ENCODE measurements at places on chromosomes 1 and 21. TPM values are rescaled to one million over a fixed set of nuclear protein-coding genes. Genes with fewer than 3 reads are reported as not detected.

DNA sequence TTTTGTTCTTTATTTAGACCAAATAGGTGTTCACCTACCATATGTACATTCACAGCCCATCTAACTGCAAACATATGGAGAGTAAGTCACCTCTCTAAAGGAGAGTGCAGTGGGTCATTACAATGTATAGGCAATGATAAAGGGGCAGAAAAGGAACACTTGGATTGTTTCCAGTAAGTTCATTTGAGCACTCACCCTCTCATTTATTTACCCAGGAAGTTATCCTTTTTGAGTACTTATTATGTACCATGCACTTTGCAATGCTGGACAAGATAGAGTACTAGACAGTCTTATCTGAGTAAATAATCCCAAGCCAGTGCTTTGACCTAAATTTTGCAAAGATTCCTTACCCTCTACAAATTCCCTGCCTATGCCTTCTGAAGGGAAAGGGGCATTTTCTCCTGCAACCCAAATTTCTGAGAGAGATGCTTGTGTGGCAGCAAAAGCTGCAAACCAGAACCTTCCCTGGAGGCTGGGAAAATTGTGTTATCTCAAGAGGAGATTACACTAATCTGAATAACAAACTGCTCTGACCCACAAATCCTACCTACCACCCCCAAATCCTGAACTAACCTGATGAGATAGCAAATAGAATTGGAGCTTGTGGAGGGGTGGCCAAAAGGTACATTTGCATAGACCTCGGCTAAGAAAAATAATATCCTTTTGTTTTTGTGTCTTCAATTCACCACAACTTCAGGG lies 18.6 kb upstream of the RGS8 start:
- H3K36me3 ChIP-seq = no peaks in the 10 kb centered on the region
- no peak overlapping the region for H3K4me3 ChIP-seq
- H3K27ac ChIP-seq = no peak overlapping the region
- peaks cover 17% of the 10 kb centered on the region for H3K4me1 ChIP-seq
- no peaks in the 10 kb centered on the region for H3K27me3 ChIP-seq

The AMIGO1 gene
- 16.6 TPM for total RNA-seq

- H3K27me3 ChIP-seq = no peaks in the 10 kb centered on the region
- no peak for DNase-seq
- H3K36me3 ChIP-seq = no peaks in the 10 kb centered on the region
- H3K4me1 ChIP-seq = peaks cover 36% of the 10 kb centered on the region
- no peak overlapping the region for H3K27ac ChIP-seq
Measured at GRCh38 chr1:205436776-205437410, 15.0 kb upstream of the LEMD1 start.

The GJA4 gene
- 21.4 TPM for total RNA-seq

DNA sequence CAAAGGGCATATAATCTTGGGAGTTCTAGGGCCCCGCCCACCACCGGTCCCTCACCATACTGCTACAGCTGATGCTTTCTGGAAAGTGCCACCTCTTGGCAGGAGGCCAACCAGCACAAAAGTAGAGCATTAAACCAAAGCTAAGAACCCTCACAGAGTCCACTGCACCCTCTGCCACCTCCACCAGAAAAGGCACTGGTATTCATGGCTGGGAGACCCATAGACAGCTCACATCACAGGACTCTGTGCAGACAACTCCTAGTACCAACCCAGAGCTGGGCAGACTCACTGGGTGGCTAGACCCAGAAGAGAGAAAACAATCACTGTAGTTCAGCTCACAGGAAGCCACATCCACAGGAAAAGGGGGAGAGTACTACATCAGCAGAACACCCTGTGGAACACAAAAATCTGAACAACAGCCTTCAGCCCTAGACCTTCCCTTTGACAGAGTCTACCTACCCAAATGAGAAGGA lies 10.8 kb downstream of the THEM4 start:
- H3K36me3 ChIP-seq = peaks cover 24% of the 10 kb centered on the region
- DNase-seq = peak; percentile 21
- no peak overlapping the region for H3K4me3 ChIP-seq
- no peaks in the 10 kb centered on the region for H3K27me3 ChIP-seq
- H3K27ac ChIP-seq = no peak overlapping the region

- H3K27me3 ChIP-seq = no peaks in the 10 kb centered on the region
- no peak for DNase-seq
- no peaks in the 10 kb centered on the region for H3K36me3 ChIP-seq
- no peaks in the 10 kb centered on the region for H3K4me1 ChIP-seq
- H3K27ac ChIP-seq = no peak overlapping the region
- no peak overlapping the region for H3K4me3 ChIP-seq
Measured at GRCh38 chr1:69528376-69528775, 39.3 kb upstream of the LRRC7 start.

The CCDC190 gene
- 0.30 TPM for total RNA-seq

DNA sequence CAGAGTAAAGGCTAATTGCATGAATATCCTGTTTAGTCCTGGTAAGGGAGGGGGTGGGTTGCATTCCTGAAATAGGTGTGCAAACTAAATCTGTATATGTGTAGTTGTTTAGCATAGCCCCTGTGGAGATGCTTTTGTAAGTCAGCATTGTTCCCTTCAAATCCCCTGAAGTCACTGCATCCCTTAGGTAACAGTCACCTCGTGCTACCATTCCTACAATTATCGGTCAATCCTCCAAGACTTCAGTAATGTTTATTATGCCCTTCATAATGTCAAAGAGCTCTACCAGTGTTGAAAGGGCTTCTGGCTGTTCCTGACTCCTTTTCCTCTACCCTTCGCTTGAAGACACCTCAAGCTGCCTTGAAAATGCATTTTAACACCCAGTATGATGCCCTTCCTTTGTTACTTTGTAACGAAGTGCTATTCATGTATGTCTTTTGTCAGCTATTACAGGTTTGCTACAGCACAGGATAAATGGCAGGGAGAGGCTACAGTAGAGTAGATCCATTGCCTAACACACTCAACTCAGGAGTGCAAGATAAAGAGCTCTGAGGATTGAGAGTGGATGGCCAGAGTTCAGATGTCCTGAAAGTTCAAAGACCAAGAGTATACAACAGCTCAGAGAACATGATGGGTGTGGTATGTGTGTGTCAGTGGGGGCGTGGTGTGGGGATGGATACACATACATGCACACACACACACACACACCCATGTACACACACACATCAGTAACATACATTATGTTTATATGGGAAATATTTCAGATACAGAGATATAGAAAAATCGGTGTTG lies 27.4 kb upstream of the FOXD3 start:
- DNase-seq = no peak
- no peak overlapping the region for H3K4me3 ChIP-seq
- no peaks in the 10 kb centered on the region for H3K27me3 ChIP-seq
- H3K36me3 ChIP-seq = no peaks in the 10 kb centered on the region

- H3K4me3 ChIP-seq = no peak overlapping the region
- no peak for DNase-seq
- H3K4me1 ChIP-seq = no peaks in the 10 kb centered on the region
- no peaks in the 10 kb centered on the region for H3K36me3 ChIP-seq
Measured at GRCh38 chr1:172040466-172040865, 199.2 kb downstream of the DNM3 start.

GRCh38 chr1:41192456-41193178 lies 49.5 kb downstream of the SCMH1 start:
- no peak for DNase-seq
- no peak overlapping the region for H3K4me3 ChIP-seq
- H3K4me1 ChIP-seq = peaks cover 5% of the 10 kb centered on the region

DNA sequence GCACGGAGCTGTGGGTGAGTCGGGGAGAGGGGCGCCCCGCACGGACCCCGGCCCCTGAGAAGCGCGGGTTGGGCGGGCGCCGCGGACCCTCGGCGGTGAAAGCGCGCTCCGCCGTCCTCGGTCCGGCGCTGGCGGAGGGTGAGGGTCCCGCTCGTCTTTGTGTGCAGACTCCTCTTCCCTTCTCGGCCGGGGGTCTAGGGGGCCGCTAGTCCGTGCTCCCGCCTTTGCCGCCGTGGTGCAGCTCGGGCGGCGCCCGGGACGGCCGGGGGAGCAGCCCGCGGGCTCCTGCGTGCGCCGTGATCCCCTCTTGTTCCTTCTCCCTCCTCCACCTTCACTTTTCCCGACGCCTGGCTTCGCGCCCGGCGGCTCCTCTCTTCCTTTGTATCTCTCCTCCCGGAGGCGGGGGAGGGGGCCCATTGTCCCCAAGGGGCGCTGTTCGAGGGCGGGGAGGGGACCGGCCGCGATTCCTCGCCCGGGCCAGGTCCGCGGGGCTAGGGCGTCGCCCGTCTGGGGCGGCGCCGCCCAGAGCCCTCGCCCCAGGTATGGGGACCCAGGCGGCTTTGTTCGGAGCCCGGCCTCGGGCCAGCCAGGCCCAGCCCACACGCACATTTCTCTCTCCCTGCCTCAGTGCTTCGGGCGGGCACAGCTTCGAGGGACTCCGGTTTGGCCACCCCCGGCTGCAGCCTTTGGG lies 519 bp downstream of the FNBP1L start:
- H3K4me1 ChIP-seq = peaks cover 27% of the 10 kb centered on the region
- H3K27me3 ChIP-seq = no peaks in the 10 kb centered on the region
- peak overlapping the region; percentile 92 for H3K27ac ChIP-seq
- no peaks in the 10 kb centered on the region for H3K36me3 ChIP-seq

GRCh38 chr1:24896176-24896575 lies 33.9 kb downstream of the RUNX3 start:
- H3K27ac ChIP-seq = no peak overlapping the region
- no peak overlapping the region for H3K4me3 ChIP-seq
- no peaks in the 10 kb centered on the region for H3K36me3 ChIP-seq
- H3K27me3 ChIP-seq = peaks cover 13% of the 10 kb centered on the region
- H3K4me1 ChIP-seq = no peaks in the 10 kb centered on the region
- no peak for DNase-seq
